EH (cell line): ENCODE measurements at places on chromosomes 5 and 9.

DNA sequence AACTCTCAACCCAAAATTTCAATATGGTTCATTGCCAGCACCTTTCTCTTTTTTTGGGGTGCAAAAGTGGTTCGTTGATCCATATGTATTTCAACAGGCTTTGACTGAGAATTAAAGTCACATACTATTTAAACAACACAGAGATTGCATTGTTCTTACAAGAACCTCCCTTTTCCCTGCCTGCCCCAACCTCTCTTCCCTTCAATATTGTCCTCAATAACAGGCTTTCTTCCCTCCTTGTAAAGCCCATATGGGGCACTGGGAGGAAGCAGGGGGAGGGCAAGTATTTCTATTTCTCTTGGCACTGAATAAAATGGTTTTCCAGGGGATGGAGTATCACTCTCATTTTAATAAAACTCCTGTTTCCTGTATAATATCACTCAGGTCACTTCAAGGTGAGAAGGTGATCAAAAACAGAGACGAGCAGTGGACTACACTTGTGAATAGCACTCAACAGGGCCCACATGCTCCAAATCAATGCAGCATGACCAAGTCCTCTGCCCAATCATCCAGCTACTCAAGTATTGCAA, 65.1 kb downstream of the EFNA5 start:
- DNase-seq: no peak

GRCh38 chr5:10793785-10794184, 32.8 kb upstream of the DAP start:
- DNase-seq: peak; percentile 25

- peak; percentile 2 for DNase-seq
Observed at GRCh38 chr5:98789029-98789428, 15.6 kb downstream of the RGMB start.

GRCh38 chr9:89845321-89845720, 240.5 kb downstream of the GADD45G start:
- no peak for DNase-seq

- DNase-seq: no peak
Observed at GRCh38 chr9:135693265-135693664, 6.0 kb downstream of the SOHLH1 start.

DNA sequence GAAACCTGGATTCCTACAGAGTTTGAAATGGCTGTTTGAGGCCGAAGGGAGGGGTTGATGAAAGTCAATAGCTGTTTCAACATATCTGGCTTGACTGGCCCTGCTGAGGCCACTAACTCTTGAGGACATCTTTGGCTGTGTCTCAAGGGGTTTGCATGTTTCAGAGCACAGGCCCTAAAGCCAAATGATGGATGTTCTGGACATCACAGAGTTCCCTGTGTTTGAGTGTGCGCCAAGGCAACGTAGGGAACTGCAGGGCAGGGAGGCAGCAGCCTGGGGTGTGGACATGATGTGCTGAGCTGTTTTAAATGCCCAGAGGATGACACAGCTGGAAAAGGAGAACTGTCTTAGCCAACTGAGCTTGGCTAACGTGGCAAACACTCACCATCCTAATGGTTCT, 89.6 kb downstream of the RAPGEF1 start:
- peak; percentile 88 for DNase-seq

DNA sequence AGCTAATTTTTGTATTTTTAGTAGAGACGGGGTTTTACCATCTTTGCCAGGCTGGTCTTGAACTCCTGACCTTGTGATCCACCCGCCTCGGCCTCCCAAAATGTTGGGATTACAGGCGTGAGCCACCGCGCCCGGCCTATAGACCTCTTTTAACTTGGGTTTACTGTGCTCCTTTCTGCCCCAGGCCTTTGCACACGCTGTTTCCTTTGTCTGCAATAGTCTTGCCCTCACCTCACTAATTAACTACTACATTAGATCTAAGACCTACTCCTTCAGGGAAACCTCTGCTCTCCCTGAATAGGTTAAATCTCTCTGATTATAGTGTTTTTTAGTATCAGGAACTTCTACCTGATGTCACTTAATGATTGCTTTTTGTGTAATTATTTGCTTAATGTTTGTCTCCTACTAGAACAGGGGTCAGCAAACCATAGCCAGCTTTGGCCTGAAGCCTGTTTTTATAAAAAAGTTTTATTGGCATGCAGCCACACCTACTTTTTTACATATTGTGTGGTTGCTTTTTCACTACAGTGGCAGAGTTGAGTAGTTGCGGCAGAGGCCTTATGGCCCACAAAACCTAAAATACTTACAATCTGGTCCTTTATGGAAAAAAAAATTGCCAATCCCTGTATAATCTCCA, 31.2 kb upstream of the TLE1 start:
- no peak for DNase-seq

- DNase-seq: no peak
Observed at GRCh38 chr5:123819386-123819785, 307.4 kb downstream of the CSNK1G3 start.

DNA sequence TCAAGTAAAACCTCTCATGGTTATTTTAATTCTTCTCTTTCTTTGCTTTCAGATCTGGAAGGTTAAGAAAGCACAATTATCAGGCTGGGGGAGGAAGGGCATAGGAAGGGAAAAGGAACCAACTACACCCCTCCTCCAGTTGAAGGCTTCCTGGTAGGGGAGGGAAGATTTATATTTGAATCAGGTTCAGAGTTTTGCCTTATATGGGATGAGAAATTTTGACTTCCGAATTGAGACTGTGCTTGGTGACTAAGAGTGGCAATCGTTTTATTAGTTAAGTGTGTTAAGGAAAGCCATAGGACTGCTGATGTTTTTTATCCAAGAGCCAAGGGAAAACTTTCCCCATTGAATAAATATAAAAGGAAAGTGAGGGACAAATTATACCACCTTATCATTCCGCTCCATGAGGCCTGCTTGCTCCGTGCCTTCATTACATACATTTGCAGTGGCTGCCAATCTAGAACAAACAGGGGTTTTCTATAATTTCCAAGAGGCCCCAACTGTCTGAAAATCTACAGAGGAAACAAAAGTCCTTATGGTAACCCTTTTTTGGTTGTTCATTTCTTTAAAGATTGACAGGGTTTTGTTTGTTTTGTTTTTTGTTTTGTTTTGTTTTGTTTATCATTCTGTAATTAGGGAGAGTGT, 115.7 kb upstream of the EPB41L4A start:
- DNase-seq: no peak

DNA sequence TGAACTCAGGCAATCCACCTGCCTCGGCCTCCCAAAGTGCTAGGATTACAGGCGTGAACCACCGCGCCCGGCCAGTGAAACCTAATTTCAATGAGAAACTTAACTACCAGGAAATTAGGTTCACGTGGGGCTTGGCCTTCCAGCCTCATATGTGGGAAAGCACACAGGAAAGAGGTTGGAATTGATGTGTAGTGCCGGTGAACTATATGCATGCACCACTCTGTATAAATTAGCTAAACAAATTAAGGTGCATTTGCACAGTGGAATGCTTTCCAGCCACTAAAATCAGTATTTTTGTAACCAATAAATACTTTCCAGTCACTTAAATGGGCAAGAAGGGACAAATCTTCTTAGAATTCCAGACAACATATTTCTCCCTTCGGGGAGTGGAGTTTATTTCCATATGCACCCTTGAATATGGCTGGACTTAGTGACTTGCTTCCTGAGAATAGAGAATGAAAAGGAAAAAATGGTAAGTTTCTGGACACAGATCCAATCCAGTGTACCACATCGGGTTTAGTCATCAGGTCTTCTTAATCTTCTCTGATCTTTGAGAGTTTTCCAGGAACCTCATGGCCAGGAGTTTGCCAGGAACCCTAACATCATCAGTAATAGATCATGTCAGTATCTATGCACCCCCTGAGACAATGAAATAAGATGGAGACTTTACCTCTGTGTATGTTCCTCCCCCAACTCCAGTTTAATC, 24.9 kb downstream of the ATOX1 start:
- peak; percentile 71 for DNase-seq

DNA sequence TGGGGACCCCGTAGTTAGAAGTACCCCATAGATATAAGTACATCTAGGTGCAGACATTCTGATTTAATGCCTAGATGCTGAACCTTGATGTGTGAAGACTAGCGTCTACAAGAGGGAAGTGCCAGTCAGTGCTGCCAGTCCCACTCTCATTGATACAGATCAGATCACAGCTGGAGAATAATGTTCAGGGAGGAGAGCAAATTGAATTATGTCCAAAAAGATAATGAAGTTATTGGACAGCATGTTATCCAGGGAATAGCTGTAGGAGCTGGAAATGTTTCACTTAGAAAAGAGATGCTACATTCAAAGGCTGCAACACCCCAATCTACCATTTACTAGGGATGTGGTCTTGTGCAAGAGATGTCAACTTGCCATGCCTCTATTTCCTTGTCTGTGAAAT, 15.9 kb upstream of the RNF183 start:
- DNase-seq: no peak

- no peak for DNase-seq
Observed at GRCh38 chr5:636951-637350, 24.8 kb downstream of the CEP72 start.

DNA sequence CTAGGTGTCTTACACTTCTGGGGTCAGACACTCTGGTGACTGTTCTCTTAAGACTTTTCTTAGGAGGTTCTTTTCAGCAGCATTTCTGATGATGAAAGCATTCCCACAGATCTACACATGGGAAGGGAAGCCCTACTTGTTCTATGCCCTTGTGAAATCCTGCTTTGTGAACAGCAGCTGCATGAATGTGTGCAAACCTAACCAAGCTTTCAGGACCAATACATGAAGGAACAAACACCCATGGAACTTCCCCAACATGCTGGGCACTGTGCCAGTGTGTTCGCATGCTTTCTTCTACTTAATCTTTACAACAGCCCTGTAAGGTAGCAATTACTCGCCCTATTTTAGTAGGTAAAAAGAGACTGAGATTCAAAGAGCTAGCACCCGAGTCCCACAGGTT, 439.9 kb upstream of the KLF4 start:
- DNase-seq: peak; percentile 16

DNA sequence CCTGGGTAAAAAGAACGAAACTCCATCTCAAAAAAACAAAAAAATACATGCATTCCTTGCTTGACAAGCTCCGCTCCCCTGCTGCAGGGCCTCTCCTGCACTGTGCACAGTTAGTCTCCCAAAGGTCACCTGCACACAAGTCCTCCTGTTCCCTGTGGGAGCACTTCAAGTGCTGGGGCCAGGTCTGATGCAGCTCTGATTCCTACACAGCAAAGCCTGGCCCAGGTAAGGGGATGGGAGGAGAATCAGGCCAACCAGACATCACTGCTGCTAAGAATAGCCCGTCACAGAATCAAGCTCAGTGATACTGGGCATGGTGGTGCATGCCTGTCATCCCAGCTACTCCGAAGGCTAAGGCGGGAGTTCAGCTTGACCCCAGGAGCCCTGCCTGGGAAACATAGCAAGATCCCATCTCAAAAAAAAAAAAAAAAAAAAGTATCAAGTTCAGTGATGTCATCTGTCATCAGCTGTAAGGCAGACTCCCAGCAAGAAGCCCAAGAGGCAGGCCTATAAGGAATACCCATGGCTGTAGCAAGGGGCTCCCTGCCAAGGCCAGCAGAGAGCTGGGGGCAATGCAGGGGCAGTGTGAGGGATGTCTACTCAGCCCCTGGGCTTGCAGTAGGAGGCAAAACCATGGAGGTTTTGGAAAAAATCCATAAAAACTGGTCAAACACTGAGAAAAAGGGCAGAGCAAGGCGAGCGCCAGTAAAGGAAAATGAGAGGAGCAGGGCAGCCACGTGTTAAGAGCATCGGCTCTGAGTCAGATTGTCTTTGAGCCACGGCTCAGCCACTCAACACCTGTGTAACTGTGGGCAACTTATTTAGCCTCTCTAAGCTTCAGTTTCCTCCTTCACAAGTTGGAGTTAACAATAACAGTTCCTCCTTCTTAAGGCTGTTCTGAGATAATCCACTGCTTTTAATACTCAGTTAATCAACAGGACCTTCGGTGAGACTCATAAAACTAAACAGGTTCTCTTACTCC, 3.2 kb downstream of the TPM2 start:
- peak; percentile 68 for DNase-seq

DNA sequence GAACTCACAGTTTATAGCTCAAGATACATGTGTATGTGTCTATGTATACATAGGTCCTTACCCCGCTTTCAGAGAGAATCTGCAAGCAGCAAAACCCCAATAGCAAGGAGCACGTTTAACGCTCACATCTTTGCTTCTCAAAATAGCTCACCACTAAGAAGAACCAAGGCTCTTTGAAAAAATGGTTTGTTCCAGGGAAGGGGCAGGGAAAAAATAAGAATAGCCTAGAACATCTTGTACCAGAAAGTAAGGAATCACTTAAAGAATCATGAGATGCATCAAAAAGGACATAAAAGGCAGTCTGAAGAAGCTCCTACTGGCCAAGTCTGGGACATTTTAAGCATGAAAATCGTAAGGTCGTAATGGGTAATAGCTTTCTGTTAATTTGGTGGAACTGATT, 196.4 kb downstream of the FSTL4 start:
- DNase-seq: no peak

DNA sequence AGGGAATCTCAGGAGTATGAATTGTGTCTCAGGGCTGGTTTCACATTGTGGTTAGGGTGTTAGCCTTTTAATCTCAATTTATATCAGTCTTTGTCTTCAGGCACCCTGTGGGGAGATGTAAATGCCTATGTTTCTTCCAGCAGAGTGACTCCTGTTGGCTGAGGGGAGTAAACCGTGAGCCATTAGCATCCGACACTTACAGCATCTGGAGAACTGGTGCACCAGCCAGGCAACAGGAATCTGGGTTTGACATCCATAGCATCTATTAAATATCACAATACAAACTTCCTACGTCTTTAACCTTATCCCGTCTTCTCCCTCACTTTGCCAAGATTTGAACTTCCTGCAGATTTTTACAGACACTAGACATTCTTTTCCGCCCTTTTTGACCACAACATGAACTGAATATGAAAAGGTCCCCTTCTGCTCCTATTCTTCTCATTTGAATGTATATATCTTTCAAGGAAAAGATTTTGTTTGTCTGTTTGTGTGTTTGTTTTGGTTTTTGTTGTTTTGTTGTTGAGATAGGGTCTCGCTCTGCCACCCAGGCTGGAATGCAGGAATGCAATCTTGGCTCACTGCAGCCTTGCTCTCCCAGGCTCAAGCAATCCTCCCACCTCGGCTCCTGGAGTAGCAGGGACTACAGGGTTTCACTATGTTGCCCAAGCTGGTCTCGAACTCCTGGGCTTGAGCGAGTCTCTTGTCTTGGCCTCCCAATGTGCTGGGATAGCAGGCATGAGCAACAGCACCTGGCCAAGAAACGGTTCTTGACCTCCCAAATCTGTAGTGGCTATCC, 626.2 kb downstream of the TLR4 start:
- DNase-seq: no peak

DNA sequence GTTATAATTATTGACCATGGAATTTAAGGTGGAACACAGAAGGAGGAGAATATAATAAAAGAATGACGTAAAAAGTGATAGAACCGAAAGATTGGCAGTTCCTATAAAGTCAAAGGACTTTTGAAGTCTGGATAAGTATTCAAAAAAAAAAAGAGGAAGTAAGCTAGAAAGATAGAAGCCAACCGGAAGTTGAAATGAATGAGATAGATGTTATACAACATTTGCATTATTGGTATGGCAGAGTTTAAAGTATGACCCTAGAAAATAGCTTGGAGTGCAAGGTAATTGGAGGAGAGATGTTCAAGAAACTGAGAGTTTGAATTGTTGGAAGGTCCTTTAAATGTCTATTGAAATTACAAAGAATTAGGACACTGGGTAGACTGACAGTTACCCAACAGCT, 293.6 kb downstream of the FER start:
- no peak for DNase-seq

- DNase-seq: peak; percentile 45
Observed at GRCh38 chr5:98602534-98603112, 170.8 kb upstream of the RGMB start.

GRCh38 chr5:154384480-154385235, 61.1 kb upstream of the SAP30L start:
- no peak for DNase-seq
